Prostate gland (tissue), 2 donors: ENCODE measurements at places on chromosomes 5 and 9. TPM values are rescaled to one million over a fixed set of nuclear protein-coding genes. Genes with fewer than 3 reads are reported as not detected.

GRCh38 chr9:13090628-13091027 is 188.9 kb downstream of the MPDZ start:
- no peak for DNase-seq

- DNase-seq: no peak
Measured at GRCh38 chr9:120394058-120394669, 185.8 kb downstream of the CDK5RAP2 start.

GRCh38 chr5:89728750-89729149 is 680.8 kb downstream of the CETN3 start:
- peak; percentile 47 for DNase-seq

GRCh38 chr5:154547551-154547950 is 69.5 kb upstream of the HAND1 start:
- DNase-seq: no peak

DNA sequence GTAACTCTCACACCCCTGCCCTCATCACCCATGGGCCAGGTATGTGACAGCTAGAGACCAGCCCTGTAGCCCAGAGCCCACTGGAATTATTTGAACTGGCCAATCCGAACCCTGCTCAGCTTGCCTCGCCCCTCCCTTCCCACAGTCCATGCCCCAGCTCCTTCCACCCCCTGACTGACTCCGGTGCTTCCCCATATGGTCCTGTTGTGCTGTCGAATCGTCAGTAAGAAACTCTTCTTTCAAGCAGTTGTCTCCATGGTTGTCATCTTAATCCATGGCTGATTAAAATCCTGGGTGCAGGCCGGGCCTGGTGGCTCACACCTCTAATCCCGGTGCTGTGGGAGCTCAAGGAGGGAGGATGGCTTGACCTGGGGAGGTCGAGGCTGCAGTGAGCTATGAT is 118.5 kb downstream of the COL23A1 start:
- DNase-seq: no peak

GRCh38 chr9:120913647-120914264 is 12.8 kb downstream of the TRAF1 start:
- DNase-seq: no peak

- no peak for DNase-seq
Measured at GRCh38 chr9:133359399-133360175, 3.2 kb downstream of the SURF2 start.

GRCh38 chr5:39399135-39400036 is 25.4 kb downstream of the DAB2 start:
- DNase-seq: no peak

- DNase-seq: peak; percentile 31
Measured at GRCh38 chr9:119004618-119004990, 364.6 kb downstream of the BRINP1 start.

- DNase-seq: no peak
Measured at GRCh38 chr5:157219491-157220271, 39.0 kb downstream of the ITK start.

GRCh38 chr9:123484130-123484529 is 128.1 kb downstream of the CRB2 start:
- DNase-seq: no peak

- DNase-seq: no peak
Measured at GRCh38 chr5:174325961-174326360, 280.5 kb downstream of the NSG2 start.

- no peak for DNase-seq
Measured at GRCh38 chr5:171242521-171242920, 66.5 kb upstream of the TLX3 start.

- no peak for DNase-seq
Measured at GRCh38 chr5:136101884-136102283, 30.8 kb upstream of the SMAD5 start.

DNA sequence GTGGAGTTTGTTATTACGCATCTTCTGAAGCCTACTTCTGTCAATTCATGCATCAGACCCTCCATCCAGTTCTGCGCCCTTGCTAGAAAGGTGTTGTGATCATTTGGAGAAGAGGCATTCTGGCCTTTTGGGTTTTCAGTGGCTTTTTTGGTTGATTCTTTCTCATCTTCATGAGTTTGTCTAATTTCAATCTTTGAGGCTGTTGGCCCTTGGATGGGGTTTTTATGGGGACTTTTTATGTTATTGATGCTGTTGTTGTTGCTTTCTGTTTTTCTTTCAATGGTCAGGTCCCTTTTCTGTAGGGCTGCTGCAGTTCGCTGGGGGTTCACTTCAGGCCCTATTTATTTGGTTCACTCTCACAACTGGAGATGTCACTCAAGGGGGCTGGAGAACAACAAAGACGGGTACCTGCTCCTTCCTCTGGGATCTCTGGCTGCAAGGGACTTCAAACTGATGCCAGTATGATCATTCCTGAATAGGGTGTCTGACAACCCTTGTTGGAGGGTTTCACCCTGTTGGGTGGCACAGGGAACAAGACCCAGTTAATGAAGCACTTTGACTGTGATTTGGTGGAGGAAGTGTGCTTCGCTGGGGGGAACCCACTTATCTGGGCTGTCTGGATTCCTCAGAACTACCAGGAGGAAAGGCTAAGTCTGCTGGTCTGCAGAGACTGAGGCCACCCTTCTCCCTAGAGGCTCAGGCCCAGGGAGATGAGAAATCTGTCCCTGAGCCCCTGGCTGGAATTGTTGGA is 226.7 kb upstream of the PTGER4 start:
- DNase-seq: no peak

GRCh38 chr9:134339183-134339806 is 13.0 kb downstream of the RXRA start:
- no peak for DNase-seq

GRCh38 chr9:136707849-136708517 is 4.4 kb upstream of the DIPK1B start:
- DNase-seq: no peak

- no peak for DNase-seq
Measured at GRCh38 chr9:78909566-78909965, 612.6 kb downstream of the PSAT1 start.

- no peak for DNase-seq
Measured at GRCh38 chr5:180302256-180302655, 10.4 kb upstream of the MAPK9 start.

DNA sequence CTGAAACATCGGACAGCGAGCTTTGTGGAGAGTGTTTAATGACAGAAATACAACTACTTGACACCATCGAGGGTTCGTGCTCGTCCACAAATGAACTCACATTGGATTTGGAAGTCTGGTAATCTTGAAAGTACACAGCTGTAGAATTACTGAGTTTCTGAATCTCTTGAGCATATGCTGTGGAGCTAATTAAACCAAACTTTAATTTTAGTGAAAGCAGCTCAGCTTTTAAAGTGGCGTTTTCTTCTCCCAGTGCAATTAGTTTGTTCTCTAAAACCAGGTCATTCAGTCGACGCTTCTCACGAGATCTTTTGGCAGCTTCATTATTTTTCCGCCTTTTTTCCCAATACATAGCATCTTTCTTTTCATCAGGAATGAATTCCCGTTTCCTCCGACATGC is 13.5 kb downstream of the NFIL3 start:
- no peak for DNase-seq

DNA sequence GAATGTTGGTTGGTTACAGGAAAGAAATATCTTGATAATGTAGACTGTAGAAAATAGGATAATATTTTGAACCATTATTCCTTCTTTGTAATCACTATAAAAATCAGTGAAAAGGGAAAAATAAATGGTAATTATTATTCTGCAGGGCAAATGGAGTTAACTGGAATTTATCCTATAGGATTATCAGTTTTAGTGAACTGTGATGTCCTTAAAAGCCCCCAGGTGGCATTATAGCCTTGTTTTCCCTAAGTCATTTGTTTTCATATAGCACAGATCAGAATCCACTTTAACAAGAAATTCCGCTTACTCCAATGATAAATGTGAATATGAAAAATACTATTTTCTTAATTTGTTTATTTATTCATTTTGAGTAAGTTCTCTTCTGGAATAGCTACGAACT is 26.2 kb upstream of the WDR41 start:
- no peak for DNase-seq

DNA sequence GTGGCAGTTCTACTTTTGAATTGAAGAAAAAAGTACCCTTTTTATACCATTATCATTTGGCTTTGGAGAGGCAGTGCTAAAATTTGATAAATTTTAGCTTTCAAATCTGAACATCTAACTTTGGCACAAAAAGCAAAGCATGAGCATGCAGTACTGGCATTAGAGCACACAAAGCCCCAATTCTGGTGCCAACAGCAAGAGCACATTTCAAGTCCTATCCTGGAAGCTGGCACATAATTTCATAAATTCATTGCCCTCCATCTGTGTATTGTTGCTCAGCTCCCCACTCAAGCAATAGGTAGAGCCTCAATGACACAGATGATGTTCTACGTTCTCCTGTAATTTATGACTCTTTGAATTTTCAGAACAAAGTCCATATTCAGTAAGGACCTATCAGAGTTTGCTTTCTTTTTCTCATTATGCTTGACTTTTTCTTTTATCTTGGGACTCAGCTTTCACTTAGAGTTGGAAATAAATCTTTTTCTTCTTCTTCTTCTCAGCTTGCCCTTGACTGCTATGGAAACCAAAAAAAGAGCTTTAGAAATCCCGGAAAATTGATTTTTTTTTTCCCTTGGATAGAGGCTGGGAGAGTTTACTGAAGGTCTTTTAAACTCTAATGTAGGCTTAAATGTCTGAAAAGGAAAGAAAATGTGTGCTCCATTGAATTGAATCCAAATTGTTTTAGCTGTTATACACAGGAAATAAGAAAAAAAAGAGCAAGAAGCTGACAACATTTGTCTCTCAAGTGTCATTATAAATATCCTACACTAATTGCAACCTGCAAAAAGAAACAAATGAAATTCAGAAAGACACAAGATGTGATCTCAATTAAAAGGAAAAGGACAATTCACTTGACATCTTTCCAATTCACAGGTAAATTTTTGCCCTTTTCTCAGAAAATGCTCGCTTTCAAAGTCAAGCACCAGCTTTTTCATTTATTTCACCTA is 380.8 kb upstream of the CDH18 start:
- no peak for DNase-seq

DNA sequence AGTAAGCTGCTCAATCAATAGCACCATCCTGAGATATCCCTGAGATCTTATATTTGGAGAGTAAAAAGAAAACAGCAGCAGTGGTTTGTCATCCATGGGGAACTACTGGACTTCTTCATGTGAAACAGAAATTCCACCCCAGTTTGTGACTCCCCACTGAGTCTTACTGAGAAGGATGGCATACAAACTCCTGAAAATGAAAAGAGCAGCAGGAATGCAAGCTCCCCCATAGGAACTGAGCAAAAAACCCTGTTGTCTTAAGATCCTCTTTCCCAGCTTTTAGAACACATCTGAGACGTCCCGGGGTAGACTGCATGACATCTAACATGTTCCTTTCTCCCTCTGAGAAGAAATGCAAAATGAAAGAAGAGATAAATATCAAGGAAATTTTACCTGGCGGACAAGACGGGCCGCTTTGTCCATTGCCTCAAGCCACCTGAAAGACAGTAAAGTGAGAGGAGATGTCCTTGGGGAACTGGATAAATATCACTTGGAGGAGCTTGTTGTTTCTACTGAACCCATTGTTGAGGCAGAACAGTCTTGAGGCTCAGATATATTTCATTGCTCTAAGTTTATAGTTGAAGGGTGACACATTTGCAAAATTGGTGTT is 117.1 kb downstream of the NUDT12 start:
- no peak for DNase-seq

Gene PCDHGC3
- total RNA-seq: 55.3 TPM

Gene DMRT3
- 1.8 TPM for total RNA-seq

Gene PCDHB7
- total RNA-seq: 1.2 TPM

Gene PCDHB9
- 1.0 TPM for total RNA-seq

Gene SHOC1
- total RNA-seq: not detected

Gene GPR107
- 36.3 TPM for total RNA-seq

Gene FLT4
- total RNA-seq: 2.9 TPM

Gene OGN
- total RNA-seq: 24.4 TPM

Gene SLC34A1
- total RNA-seq: not detected

Gene ACSL6
- total RNA-seq: 0.23 TPM

Gene LRRC19
- total RNA-seq: not detected

Gene TNFSF8
- total RNA-seq: 2.4 TPM

Gene C9
- not detected for total RNA-seq
